ENCODE measurements at places on chromosomes 3 and 15.

DNA sequence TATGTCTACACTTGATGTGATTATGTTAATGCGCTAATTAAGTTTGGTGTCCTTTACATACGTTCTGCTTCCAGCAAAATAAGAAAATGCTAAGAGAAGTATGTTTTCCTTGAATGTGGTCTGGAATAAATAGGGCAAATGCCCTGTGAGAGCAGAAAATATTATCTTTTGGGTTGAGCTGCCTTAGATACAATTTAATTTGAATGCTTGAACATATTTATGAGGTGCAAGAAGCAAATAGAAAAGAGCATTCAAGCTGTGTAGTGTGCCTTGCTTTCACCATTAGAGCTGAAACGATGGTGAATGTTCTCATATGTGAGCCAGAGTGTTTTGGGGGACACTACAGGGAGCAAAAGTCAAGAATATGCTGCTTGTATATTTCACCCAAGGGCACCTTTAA, 15.9 kb upstream of the ARNT2 start:
- no peak for DNase-seq

DNA sequence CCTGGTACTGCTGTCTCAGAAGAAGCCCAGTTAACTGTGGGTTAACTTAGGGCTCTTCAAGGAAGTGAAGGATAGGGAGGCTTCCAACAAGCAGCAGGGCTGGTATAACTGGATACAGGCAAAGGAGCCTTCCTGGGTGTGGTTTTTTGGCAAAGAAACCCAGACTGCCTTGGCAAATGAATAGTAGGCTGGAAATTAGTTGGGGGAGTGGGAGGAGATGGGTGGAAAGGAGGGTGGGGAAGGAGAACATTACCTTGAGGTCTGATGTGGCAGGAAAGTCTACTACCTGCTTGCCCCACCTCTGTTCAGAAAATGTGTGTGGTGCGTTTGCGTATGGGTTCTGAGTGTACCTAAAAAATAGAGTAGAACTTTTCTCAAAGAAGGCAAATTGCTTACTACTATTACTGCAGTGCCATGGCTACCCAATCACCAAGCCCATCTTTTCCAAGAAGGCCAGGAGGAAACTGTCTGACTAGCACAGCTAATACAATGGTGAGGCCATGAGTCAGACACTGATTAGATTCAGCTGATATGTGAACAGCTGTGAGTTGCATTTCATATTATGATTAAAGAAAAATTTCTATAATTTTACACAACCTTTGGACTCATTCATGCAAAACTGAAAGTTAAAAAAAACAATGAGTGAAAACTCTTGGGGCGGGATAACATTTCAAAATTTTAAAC, 55.2 kb downstream of the SPTSSB start:
- DNase-seq = no peak

- no peak for DNase-seq
These were observed 277.1 kb downstream of the SUCLG2 start for GRCh38 chr3:67377299-67377698.

- no peak for DNase-seq
These were observed 43.4 kb downstream of the NSUN3 start for GRCh38 chr3:94106268-94106667.

DNA sequence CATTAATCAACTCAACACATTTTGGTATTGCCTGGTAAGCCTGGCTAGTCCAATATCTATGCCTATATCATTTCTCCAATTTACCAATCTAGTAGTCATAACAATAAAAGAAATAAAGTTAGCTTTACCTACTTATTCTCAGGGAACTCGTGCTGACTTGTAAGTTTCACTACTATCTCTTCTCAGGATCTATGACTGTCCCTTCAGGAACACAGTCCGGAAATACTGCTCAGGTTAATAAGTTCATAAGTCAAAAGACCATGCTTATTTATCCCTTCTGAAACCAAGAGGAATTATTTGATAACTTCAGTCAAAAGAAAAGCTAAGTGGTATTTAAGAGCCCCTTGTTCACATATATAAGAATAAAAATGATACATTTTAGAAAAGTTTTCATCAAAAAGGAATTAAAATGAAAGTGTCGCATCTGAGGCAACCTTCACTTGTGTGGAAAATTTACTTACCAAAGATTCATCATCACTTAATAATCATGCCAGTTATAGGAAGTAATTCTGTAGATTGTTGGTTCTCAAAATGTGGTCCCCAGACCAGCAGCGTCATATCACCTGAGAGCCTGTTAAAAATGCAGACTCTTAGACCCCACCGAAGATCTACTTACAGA, 15.5 kb upstream of the THRB start:
- no peak for DNase-seq

DNA sequence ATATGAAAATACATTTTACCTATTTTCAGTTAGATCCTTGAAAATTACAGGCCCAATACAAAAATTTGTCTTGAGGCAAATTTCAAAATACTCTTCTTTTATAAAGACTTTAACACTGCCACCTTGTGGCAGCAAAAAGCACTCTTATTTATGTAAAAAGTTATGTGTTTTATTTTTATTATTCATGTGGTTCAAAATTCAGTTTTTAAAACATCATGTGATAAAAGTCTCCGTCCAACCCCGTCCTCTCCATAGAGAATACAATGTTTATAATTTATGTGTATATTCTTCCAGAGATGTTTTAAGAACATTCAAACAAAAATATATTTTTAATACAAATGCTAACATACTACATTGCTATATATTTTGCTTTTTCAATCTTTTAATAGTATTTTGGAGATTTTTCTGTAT, 36.9 kb upstream of the TRIM59 start:
- DNase-seq = no peak

DNA sequence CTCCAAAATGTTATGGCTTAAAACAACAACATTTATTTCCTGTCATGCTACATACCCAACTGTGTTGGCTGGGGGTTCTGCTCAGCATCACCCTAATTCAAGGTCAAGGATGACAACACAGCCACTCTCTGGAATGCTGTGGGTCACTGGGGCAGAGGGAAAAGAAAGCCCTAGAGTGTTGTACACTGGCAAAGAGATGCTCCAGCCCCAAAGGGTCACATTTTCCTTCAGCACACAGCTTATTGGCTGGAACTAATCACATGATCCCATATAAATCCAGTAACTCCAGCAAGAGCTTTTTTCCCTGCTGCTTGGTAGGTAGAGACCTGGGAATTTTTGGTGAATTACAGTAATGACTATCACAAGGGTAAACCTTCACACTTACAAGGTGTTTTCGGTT, 1041.4 kb downstream of the NTRK3 start:
- DNase-seq = no peak

DNA sequence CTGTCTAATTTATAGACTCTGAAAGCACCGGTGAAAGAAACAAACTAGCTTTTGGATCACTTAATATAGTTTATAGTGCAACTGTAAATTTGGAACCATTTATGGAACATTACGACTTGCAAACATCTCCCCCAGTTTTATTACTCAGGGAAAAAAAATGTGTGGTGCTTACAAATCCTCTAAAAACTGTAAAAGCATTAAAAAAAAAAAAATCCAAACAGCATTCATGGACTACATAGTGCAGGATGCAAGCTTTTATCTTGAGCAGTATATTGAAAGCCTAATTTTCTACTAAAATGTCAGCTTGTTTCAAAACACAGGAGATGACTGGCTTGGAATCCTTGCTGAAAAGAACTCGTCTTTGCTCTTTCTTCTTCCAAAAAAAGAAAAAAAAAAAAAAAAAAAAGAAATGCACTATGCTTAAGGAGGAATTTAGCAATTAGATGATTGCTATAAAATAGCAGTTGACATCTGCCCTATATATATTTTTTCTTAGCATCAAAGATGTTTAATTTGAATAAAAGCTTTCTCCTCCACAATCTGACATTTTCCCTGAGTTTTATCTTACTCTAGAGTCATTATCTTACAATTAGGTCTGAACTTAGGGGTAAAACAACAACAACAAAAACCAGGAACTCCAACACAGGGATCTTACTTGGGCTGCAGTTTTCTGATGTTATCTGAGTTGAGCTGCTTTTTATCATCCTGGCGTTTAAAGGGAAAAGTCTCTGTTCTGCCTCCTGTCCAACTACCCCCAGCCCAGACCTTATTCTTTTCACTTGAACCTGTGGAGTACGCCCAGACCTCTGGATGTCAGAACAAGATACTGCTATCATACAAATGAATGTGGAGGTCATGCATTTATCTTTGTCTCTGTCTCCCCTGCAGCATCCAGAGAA, 62.6 kb upstream of the PDZRN3 start:
- no peak for DNase-seq

DNA sequence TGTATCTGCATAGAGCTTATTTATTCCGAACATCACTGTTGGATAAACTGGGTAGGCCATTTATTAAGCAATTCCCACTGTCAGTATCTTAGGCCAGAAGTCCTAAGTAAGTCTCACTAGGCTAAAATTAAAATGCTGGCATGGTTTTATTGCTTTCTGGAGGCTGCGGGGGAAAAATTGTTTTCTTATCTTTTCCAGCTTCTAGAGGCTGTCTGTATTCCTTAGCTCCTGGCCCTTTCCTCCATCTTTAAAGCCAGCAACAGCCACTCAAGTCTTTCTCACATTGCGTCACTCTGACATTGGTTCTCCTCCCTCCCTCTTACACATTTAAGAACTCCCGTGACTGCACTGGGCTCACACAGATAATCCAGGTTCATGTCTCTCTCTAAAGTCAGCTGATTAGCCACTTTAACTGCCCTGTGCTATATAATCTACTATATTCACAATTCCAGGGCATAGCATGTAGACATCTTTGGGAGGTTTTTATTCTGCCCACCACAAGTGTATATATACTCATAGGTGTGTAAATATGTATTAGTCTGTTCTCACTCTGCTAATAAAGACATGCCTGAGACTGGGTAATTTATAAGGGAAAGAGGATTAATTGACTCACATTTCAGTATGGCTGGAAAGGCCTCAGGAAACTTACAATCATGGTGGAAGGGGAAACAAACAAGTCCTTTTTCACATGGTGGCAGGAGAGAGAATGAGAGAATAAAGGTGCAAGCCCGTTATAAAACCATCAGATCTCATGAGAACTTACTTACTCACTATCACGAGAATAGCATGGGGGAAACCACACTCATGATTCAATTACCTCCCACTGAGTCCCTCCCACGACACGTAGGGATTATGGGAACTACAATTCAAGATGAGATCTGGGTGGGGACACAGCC, 113.5 kb upstream of the SLC7A14 start:
- no peak for DNase-seq

- no peak for DNase-seq
These were observed 14.0 kb upstream of the LARP6 start for GRCh38 chr15:70867911-70868467.

All from activated T-cell treated with anti-CD3 and anti-CD28 coated beads, Interleukin-2, amount 50 U/mL, for 1 hour (primary cell).